ENCODE measurements at places on chromosomes 3 and 15.

DNA sequence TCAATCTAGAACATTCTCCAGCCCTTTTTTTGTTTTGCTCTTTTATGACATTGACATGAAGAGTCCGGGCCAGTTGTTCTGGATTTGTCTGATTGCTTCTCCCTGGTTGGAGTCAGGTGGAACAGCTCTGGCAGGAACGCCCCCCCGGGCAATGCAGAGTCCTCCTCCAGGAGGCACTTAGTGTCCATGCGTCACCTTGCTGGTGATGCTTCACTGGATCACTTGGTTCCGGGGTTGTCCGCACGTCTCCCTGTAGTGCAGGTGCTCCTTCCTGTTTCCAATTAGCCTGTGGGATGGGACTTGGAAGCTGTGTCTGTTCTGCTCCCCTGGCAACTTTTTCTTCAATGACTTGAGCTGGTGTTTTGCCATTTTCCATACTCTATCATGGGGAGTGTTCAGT is 9.8 kb downstream of the CSK start:
- DNase-seq, result no peak

DNA sequence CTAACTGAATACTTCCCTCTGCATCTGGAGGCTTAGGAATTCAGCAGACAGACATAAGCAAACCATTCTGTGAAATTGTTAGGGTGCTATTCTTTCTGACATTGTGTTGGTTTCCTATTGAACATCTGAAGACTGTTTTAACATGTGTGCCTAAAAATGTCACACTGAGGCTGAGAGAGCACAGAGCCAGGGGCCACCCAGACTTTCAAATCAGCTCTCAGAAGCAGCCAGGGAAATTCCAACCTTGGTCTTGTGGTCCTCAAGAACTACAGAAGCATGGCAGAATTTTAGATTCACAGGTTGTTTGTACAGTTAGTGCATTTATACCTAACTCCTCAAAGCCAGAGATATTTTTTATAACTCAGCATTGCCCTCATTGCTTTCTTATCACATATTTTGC is 929.2 kb upstream of the CFAP20DC start:
- DNase-seq, result no peak

DNA sequence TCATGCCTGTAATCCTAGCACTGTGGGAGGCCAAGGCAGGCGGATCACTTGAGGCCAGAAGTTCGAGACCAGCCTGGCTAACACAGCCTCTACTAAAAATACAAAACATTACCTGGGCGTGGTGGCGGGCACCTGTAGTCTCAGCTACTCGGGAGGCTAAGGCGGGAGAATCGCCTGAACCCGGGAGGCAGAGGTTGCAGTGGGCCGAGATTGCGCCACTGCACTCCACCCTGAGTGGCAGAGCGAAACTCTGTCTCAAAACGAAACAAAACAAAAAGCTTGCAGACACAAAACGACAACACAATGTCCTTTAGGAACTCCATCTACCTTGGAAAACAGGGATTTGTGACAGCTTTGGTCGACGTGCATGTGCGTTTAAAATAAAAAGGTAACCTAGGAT is 716 bp upstream of the KLHL24 start:
- DNase-seq, result no peak

DNA sequence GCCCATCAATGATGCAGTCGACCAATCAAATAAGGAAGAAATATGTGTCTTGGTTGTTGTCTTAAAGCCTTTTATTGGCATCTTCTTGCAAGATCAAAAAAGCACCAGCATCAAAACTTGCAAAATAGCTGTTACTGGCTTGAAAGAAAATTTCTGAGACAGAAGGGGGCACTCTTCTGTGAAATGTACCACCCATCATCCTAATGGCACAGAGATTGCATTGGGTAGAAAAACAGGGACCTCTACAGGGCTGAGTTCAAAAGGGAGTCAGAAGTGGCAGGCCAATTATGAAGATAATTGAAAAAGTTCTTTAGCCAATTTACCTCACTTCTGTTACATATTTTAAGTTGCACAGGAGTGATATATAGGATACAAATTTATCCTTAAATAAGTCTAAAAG is 122.3 kb upstream of the GPR149 start:
- no peak for DNase-seq

- no peak for DNase-seq
These were observed 164.0 kb downstream of the CHST2 start for GRCh38 chr3:143283432-143284128.

GRCh38 chr3:101252945-101253344 is 67.4 kb downstream of the IMPG2 start:
- DNase-seq, result no peak

- DNase-seq, result no peak
These were observed 70.4 kb downstream of the UMPS start for GRCh38 chr3:124800511-124801258.

DNA sequence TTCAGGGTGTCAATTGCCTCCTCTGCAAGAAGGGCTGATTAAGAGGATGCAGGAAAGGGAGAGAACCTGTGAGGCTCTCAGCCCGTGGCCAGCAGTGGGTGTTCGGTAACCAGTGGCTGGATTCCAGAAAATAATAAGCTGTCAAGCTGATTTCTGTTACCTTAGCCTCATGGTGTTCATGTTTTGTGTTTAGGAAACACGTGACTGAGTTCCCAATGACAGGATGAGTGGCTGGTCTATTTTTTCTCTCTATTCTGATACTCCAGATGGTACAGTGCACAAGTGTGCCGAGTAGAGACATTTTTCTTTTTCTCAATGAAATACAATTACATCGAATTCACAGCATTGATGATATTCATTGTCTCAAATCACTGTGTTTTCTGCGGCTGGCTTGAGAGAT is 43.6 kb downstream of the EDEM1 start:
- DNase-seq, result no peak

- DNase-seq, result no peak
These were observed 125.6 kb downstream of the CD47 start for GRCh38 chr3:107965136-107965655.

DNA sequence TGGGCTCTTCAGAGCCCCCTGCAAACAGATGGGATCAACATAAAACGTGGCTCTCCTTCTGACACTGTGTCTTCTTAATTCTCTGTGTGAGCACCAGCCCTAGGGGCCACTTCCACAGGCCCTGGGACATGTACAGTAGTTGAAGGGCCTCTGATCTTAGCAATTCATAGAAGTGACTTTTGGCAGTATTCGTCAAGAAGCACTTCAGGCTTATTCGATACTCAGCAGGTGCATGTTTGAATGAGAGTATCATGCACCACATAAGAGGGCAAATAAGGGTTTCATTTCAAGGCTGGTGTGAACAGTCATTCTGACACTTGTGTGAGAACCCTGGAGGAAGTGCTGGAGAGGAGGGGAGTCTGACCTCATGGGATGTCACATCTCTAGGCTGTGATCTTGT is 113.9 kb downstream of the GABRG3 start:
- DNase-seq, result no peak

- no peak for DNase-seq
These were observed 17.3 kb downstream of the STIMATE start for GRCh38 chr3:52880047-52880446.

DNA sequence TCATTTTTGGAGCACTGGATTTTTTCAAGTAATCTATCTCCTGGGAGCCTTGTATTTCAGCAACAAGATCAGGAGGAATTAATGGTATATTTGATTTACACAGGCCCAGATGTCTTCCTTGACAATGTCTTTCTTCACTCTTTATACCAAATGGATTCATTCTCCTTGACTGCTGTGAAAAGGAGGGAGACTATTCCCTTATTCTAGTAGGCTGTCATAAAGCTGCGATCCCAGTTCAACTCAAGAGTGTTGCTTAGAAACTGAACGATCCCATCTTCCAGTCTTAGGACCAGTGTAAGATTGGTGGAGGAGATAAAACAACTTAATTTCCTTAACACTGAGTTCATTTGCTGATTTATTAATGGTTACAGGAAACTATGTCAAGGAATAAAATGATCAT is 119.4 kb upstream of the ROBO1 start:
- no peak for DNase-seq

DNA sequence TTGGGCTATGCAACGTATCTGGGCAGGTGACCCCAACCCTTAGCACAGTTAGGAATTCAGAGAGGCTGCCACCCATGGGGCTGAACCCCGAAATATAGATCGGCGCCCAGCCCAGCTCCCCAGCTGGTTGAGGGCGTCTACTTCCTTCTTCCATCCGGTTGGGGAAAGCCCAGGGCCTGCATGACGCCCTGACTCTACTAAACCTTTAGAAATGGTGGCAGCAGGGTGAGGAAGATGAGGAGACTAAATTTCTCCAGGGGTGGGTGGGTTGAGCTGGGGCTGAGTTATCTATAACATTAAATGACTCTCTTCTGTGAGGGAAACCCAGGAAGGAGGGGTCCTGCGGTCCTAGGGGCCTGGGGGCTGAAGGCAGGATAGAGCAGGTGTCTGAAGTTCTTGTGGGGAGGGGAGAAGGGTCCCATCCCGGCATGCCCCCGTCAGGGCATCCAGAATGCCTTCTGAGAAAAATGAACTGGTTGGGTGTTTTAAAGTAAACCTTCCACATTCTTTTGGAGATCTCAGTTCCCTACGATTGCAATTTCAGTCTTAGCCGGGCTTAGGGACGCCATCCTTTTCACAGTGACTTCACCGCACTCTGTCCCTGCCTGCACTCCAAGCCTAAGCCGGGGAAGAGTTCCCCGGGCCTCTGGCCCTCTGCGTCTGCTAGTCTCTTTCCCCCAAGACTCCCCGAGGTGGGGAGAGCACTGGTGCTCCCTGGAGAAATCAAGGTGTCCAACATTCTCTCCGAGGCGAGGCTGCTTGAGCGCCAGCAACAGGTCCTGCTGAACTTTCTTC is 28.5 kb downstream of the NR2F2 start:
- DNase-seq, result no peak

DNA sequence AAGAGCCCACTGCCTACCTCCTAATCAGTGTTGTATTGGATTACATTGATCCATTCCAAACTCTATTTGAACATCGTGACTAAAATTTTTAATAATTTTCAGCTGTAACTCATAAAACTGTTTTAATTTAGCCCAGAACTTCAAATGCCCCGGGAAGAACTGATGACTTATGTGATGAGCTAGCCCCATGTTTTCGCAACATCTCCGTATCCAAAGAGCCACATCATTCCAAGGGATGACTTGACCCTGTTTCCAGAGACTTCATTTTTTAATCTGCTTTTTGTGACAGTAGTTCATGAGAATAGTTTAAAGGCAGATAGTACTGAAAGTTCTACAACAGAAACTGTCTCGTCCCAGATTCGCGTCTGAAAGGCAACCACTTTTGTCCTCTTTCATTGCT is 97.4 kb downstream of the STAC start:
- no peak for DNase-seq

- no peak for DNase-seq
These were observed 108.1 kb upstream of the LSAMP start for GRCh38 chr3:116553355-116553754.

DNA sequence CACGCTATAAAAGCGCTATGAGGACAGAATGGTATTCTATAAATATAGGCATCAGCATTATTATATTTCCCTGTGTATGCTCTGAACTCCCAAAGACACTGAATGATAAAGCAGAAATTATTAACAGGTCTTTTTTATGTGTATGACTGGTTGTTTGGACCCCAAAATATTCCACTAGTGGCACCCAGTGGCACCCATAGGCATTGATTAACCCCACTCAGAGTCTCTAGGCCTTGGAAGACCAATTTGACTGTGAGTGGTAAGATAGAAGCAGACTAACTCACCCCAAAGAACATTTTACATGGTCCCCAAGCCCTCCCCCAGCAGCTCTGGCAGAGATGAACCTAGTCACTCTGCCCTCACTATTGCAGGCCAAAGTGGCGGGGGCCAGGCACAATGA is 45.4 kb upstream of the UBE2E1 start:
- DNase-seq, result no peak

DNA sequence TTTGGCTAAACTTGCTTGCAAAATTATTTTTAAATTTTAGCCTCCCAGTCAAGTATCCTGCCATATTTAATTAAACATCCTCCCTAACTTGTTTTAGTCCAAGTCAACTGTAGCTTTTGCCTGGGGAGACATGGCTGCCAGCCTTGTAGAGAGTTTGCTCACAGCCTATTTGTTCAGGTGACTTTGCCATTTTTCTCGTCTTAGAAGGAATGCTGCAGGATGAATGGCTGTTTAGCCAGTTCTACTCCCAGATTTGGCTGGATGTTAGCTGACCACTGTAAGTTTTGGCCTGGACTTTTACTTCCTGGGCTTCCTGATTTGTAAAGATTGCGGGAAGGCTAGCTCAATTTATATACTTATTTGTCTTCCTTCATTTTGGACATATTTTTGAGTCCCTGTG is 236.4 kb upstream of the SGO1 start:
- DNase-seq, result no peak

GRCh38 chr3:17905996-17906395 is 163.6 kb upstream of the TBC1D5 start:
- DNase-seq, result no peak

- no peak for DNase-seq
These were observed 216.8 kb downstream of the NR1D2 start for GRCh38 chr3:24161841-24162240.

- no peak for DNase-seq
These were observed 174.3 kb upstream of the MBNL1 start for GRCh38 chr3:152094406-152094805.

DNA sequence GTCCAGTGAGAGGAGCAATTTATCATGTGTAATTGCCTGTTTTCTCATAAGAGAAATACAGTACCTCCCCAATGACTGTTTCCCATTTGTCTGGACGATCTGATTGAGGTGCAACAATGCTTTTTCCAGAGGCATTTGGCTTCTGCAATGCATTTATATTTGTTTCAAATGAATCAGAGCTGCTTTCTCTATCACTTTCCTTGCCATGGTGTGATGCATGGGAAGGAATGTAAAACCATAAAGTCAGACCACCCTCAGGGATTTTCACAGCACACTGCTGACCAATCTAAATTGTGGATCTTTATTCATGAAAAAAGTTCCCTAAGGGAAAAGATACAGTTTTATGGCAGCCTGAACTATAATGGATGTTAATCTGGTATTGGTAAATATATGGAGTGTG is 333.0 kb downstream of the ZNF385D start:
- DNase-seq, result no peak

GRCh38 chr3:17874636-17875035 is 132.2 kb upstream of the TBC1D5 start:
- no peak for DNase-seq
